ENCODE measurements at places on chromosomes 2 and 18.

DNA sequence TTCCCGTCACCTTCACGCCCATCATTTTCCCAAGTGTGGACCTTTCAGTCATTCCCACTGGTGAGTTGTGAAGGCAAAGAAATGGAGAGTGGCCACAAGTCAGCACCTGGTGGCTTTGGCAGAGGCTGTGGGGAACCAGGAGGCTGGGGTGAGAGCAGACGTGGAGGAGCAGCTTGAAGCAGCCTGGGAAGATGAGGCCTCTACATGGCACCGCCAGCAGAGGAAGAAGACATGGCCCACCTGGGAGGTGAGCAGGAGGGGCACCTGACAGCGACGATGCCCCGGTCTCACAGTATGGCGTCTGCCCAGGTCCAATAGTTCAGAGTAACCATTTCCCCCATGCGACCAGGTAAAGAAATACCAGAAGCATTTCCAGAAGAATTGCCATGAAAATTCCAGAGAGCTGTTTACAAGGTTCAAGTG lies 69.0 kb downstream of the TPO start:
- no peak for DNase-seq

GRCh38 chr2:66495788-66496640 lies 61.1 kb downstream of the MEIS1 start:
- no peak for DNase-seq

- no peak for DNase-seq
These were observed 4.6 kb upstream of the SDC1 start for GRCh38 chr2:20229322-20230113.

- no peak for DNase-seq
These were observed 112.1 kb downstream of the RBMS1 start for GRCh38 chr2:160381425-160381951.

GRCh38 chr2:33924586-33925169 lies 325.6 kb upstream of the FAM98A start:
- DNase-seq, result no peak

DNA sequence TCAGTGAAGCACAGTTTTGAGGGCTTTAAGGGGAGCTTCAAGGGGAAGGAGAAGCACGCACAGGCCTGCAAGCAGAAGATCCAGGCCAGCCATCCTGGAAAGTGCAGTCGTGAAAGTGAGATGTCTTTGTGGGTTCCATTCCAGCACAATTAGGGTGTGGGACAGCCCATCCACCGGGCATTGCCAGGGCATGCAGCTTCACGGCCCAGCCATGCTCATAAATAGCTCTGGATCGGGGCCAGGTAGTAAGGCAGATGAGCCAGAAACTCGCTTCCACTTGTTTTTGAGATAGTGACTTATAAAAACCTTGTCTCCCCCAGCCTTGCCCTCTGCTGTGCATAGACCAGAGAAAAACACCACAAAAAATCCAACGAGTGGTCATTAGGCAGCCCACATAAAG lies 21.0 kb downstream of the KDSR start:
- no peak for DNase-seq

- DNase-seq, result no peak
These were observed 78.9 kb downstream of the KCNF1 start for GRCh38 chr2:10990561-10991111.

- DNase-seq, result no peak
These were observed 29.0 kb downstream of the SESTD1 start for GRCh38 chr2:179235463-179236108.

DNA sequence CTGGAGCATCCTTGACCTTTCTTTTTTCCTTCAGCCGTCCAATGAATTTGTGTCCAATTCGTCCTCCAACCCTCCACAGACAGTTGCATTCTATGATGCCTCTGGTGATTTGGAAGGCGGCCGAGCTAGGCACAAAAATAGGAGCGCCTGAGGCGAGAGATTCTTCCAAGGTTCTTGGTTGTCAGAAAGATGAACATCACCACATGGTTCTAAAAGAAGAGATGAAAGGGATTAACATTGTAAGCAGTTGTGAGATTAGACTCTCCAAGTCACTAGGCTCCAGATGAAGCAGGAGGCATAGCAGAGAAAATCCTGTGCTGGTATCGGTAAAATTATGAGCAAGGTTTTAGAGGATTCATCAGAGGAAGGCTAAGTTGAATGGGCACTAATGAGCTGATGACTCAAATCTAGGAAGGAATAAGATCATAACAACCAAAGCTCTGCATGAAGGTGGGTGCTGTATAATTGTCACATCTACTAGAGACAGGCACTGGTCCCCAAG lies 75.4 kb upstream of the MAP4K3 start:
- no peak for DNase-seq

GRCh38 chr2:172021955-172022354 lies 22.2 kb downstream of the METAP1D start:
- no peak for DNase-seq

DNA sequence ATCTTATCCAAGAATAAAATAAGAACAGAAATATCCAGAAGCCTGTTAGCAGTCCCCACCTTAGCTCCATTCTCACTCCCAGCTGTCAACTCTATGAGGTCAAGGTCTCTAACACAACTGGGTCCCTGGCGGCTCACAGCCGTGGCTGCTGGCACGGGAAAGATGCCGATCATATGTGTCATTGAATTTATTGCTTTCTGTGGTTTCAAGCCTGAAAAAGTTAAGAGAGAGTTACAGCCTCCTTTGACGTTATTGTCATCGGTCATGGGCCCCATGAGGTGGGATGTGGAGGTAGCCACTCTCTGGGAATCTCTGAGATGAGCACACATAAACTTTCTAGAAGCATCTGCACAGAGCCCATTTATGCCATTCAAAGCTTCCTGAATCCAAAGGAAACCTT lies 28.7 kb upstream of the CABLES1 start:
- no peak for DNase-seq

DNA sequence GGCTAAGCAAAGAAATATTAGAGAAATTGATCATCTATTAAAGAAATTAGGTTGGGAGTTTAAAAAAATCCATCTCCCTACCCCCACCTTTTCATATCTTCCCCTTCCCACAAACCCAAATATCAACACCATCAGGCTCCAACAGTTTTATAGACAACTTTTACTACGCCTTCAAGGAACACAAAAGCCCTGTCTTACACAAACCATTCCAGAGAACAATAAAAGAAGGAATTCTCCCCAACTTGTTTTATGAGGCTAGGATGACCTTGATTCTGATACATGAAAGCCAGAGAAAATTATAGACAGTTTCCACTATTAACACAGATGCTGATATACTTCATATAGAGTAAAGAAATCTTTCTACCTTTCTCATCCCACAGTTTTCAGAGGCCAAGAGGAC lies 211.6 kb downstream of the OSR1 start:
- no peak for DNase-seq

- DNase-seq, result no peak
These were observed 221.6 kb downstream of the VAPA start for GRCh38 chr18:10135302-10135926.

- no peak for DNase-seq
These were observed 268.0 kb upstream of the PARD3B start for GRCh38 chr2:204277226-204277625.

GRCh38 chr2:28137221-28137620 lies 246.7 kb downstream of the BABAM2 start:
- no peak for DNase-seq

DNA sequence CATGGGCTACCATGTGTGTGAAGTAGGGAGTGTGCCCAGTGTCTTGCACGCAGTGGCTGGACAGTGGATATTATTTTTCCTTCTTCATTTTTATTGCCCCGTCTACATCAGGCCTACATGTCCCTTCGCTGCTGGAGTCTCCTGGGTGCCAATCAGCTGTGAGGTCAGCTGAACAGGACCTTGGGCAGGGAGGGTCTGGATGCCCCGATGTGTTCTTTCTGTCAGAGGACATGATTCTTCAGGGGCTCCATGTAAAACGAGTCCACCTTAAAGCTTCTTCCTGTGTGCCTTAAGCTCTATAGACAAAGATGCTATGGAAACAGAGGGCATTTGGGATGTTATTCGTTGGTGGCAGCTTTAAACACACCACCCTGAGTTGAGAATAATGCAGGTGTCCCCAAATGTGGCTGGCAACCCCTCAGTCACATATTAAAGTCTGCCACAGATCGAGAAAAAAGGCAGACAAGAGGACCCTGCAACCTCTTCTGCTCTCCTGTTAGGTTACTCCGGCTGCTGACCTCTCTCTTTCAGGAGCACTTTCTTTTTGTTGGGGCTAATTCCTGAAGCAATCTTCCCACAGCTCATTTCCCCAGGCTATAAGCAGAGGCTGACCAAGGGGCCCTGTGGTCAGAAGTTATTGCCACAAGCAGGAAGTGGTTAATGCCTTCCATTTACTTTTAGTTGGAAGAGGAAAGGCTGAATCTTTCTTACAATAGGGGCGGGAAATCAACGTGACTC lies 20.0 kb downstream of the GREB1 start:
- no peak for DNase-seq

DNA sequence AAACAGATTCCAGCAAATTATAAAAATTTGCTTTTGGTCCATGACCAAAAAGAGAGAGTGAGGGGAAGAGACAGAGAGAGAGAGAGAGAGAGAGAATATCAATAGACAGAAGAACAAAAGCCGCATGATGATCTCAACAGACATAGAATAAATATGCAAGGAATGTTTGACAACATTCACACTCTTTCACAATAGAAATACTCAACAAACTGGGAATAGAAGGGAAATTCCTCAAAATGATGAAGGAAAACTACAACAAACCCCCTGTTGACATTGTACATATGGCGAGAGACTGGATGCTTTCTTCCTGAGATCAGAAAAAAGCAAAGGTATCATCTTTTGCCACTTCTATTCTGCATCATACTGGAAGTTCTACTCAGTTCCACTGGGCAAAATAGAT lies 309.7 kb downstream of the RAD51AP2 start:
- DNase-seq, result no peak

- DNase-seq, result peak; percentile 30
These were observed 847 bp downstream of the SERPINE2 start for GRCh38 chr2:224038049-224038829.

GRCh38 chr2:148957023-148957422 lies 81.5 kb upstream of the LYPD6B start:
- DNase-seq, result no peak

- DNase-seq, result no peak
These were observed 159.2 kb upstream of the ID2 start for GRCh38 chr2:8522687-8523086.
